C1 segment of cervical spinal cord (tissue), 14 donors: ENCODE measurements at places on chromosomes 3 and 15.

DNA sequence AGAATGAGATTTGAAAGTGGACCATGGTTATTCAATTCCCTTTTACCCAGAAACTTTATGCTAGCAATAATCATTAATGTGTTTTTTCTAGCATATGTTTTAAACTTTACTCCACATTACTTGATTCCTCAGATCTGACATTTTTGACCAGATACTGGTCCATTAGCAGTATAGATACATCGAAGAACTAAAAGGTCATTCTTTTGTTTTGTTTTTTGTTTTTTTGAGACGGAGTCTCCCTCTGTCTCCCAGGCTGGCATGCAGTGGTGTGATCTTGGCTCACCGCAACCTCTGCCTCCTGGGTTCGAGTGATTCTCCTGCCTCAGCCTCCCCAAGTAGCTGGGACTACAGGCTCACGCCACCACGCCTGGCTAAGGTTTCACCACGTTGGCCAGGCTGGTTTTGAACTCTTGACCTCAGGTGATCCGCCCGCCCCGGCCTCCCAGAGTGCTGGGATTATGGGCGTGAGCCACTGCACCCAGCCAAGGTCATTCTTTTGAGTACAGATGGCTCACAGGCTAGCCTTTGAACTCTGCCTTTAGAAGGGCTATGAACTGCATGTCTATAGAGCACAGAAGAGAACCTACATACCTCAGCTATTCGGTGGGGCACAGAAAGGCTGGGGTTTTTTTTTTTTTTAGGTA lies 28.6 kb downstream of the CHP1 start:
- no peak for DNase-seq

DNA sequence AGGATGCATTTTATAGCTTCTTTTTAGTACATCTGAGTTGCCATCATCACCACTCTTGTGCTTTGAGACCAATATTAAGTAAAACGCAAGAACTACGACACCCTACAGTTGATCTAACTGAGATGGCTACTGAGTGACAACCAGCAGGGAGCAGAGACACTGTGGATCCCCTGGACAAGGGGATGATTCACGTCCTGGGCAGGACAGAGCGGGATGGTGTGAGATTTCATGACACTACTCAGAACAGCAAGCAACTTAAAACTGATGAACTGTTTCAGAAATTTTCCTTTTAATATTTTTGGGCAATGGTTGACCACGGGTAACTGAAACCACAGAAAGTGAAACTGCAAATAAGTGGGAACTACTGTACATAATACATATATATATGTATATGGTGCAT lies 299.2 kb downstream of the ADAMTS17 start:
- no peak for DNase-seq

GRCh38 chr3:133799794-133800585 lies 5.6 kb upstream of the SRPRB start:
- no peak for DNase-seq

- no peak for DNase-seq
Observed at GRCh38 chr3:13642597-13642996, 93.7 kb downstream of the FBLN2 start.

- DNase-seq, result no peak
Observed at GRCh38 chr15:53627279-53627678, 132.2 kb downstream of the WDR72 start.

DNA sequence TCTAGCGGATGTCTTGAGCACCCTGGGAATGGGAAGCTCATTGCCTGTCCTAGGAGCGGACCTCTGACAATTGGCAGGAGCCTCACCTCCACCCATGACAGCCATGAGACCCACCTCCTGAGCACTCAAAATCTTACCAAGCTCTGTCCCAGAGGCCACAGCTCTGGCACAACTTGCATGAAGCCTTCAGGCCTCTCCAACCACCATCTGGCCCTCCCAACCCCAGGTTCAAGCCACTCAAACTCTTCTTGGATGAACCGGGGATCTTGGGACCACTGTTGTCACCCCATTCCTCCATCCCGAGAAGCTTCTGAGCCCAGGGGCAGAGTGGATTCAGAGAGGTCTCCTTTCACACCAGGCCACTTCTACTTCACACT lies 1.5 kb downstream of the VIPR1 start:
- DNase-seq, result no peak

- no peak for DNase-seq
Observed at GRCh38 chr3:188769831-188770230, 401.9 kb upstream of the TPRG1 start.

- DNase-seq, result no peak
Observed at GRCh38 chr15:85964471-85964870, 115.2 kb upstream of the AGBL1 start.

GRCh38 chr3:148360051-148360450 lies 337.7 kb upstream of the AGTR1 start:
- DNase-seq, result no peak

DNA sequence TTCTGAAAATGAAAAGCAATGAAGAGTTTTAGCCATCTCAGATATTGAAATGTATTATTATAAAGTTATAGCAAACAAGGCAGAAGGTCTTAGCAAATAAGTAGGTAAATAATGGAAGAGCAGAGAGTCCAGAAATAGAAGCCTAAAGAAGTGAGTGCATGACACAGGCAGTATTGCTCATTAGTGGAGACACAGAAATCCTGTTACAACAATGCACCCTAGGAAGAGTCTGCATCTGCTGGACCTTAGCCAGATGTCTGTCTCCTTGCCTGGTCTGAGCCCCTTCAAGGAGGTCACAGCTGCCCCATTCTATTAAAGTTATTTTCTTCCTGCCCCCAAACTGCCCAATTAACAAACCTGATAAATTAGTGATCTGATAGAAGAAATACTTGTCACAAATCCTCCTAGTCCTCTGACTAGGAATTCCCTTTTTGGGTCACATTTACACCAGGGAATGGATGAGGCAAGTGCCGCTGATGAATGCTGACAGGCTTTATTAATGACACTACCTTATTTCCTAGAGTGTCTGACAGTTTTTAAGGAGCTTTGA lies 51.9 kb downstream of the HOMER2 start:
- no peak for DNase-seq

- no peak for DNase-seq
Observed at GRCh38 chr3:112127522-112128494, 5.2 kb downstream of the GCSAM start.

GRCh38 chr3:55305696-55306485 lies 181.2 kb downstream of the WNT5A start:
- DNase-seq, result no peak

GRCh38 chr15:98715890-98716443 lies 67.6 kb downstream of the IGF1R start:
- DNase-seq, result no peak

GRCh38 chr3:111862974-111863373 lies 3.9 kb downstream of the PHLDB2 start:
- DNase-seq, result no peak

- DNase-seq, result no peak
Observed at GRCh38 chr3:23096041-23096440, 107.1 kb upstream of the UBE2E2 start.

DNA sequence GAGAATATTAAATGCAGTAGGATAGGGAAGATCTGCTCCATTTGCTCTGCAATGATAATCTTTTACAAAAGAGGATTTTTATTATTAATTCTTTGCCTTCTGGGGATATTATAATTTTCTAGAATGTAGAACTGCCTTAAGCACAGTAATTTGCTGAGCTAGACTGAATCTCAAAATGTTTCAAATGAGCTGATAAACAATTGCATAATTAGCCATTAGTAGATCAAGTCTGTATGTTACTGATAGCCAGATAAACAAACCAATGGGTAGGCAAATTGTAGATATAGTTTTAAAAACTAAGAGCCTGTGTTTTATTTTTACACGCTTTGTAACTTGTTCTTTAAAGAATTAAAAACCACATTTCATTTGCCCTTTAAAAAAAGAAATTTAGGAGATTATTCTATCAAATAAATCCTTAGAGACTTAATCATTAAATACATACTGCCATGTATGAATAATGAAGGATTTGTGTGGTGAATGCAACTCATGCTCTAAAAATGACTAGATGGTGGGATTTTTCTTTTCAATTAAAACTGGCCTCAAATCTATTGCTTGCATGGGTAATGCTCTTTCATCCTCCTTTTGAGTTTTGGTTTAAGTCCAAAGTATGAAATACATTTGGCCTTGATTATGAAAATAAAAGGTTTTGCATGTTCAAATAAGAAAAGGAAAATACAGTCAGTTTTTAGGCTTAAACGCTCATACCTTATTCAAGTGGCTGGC lies 32.6 kb upstream of the NANOGP8 start:
- DNase-seq, result no peak
